ENCODE measurements at places on chromosomes 1 and 21. TPM values are rescaled to one million over a fixed set of nuclear protein-coding genes. Genes with fewer than 3 reads are reported as not detected.

GRCh38 chr1:212496682-212497081 is 64.0 kb downstream of the NENF start:
- no peak for DNase-seq

- DNase-seq, result no peak
Observed at GRCh38 chr1:10604966-10605365, 130.2 kb downstream of the PEX14 start.

DNA sequence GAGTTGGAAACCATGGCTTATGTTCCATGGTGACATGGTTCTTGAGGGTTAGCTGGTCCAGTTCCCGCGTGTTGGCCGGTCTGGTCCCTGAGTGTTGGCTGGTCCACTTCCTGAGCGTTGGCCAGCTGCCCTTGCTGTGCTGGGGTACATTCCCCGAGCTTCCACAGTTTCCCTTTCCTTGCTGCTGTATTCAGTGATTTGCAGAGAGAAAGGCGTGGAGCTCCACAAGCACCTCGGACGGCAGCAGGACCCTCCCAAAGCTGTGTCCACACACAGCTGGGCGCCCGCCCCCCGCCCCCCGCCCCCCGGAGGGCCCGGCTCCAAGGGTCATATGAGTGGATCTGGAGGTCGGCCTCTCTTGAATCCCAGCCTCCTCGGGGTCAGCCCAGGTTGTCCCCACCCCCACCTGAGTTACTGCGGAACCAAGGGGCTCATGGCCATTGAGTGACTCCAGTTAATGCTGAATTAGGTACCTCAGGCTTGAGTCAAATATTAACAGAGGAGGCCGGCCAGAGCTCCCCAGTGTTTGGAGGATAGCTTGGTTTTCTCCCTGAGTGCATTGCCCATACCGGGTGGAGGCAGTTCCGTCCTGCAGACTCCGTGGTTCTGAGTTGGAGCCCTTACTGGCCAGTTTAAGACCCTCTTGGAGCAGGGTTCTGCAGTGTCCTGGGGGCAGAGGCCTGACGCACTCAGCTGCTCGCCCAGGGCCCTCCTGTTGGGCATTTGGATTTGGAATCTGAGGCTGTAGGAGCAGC is 18.4 kb downstream of the COL18A1 start:
- no peak for DNase-seq

Gene SPRR2E
- total RNA-seq, result not detected

Gene TEKT2
- total RNA-seq, result 4.8 TPM
